ENCODE measurements at places on chromosomes 2 and 18. TPM values are rescaled to one million over a fixed set of nuclear protein-coding genes. Genes with fewer than 3 reads are reported as not detected.

Gene NGEF
- total RNA-seq, result under 0.01 TPM

- DNase-seq, result peak; percentile 99
These were observed 638.0 kb upstream of the ZEB2 start for GRCh38 chr2:145157741-145158591.

GRCh38 chr2:15802657-15803542 lies 137.4 kb upstream of the MYCN start:
- no peak for DNase-seq

Gene ZAP70
- not detected for total RNA-seq

Gene PPP1CB
- 279 TPM for total RNA-seq

Gene CTLA4
- not detected for total RNA-seq

Gene IL36A
- total RNA-seq, result not detected

Gene SAG
- not detected for total RNA-seq

Gene FSIP2
- total RNA-seq, result 0.86 TPM

DNA sequence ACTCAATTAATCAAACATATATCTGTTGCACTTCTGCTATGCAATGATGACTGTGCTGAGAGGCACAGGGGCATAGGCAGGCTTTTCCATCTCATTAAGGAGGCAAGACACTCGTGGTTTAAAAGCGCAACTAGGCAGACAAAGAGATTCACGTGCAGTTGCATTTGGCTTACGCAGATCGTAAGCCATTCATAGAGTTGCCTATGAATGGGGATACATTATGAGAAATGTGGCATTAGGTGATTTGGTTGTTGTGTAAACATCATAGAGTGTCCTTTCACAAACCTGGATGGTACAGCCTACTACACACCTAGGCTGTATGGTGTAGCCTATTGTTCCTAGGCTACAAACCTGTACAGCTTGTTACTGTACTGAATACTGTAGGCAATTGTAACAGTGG lies 284.7 kb downstream of the DCC start:
- DNase-seq, result no peak

Gene RASGRP3
- total RNA-seq, result 12.1 TPM

DNA sequence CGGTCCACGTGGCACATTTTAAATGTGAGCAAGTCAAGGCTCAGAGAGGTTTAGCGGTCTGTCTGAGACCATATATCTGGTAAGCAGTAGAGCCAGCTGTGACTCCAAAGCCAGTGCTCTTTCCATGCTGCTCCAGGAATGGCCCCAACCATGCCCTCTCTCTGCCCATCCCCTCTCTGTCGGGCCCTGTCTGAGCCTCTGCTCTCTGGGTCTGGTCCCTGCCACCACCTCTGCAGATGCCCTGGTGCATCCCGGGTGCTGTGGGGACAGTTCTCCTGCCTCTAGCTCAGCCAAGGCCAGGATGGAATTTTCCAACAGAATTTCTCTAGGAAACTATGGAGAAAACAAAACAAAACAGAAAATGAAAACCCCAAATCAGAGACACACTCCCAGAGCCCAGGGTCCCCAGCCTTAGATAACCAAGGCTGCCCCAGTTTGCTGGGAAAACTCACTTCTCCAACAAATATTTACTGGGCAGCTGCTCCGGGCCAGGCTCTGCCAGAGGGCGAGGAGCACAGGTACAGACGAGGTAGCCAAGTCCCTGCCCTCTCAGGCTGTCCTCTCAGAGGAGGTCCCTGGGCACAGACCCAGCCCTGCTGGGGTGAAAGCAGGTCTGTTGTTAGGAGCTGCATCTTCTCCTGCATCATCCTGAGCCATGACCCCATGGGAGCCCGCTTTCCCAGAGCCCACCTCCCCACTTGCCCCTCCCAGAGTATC lies 9.2 kb downstream of the ADRA2B start:
- DNase-seq, result no peak

GRCh38 chr2:150212722-150213171 lies 274.7 kb downstream of the RND3 start:
- DNase-seq, result peak; percentile 78

- peak; percentile 25 for DNase-seq
These were observed 117.3 kb downstream of the GALR1 start for GRCh38 chr18:77366720-77367641.

DNA sequence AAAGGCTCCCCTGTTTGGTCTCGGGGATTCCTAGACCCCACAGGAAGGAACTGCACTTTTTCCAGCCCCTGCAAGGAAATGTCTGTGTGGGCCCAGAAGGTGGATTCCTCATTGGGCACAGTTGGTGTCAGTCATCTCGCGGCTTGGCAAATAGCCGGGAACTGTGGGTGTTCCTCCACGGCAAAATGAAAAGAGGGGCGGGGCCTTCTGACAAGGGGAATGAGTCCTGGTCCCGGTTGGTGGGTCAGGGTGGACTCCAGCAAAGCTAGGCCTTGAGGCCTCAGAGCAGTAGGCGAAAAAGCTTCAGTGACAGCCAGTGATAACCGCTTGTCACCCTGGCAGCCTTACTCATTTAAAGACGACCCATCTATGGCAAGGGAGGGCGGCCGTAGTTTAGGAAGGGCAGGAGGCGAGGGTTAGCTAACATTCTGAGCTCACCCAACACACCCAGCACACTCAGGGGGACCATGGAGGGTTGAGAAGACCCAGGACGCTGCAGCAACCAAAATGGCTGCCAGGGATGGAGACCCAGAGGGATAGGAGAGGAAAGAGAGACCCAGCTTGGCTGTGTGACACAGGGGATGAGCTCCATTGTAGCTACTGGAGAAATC lies 16.5 kb downstream of the SLC4A3 start:
- DNase-seq, result no peak

- DNase-seq, result peak; percentile 86
These were observed 13.2 kb upstream of the SEH1L start for GRCh38 chr18:12934454-12935071.

GRCh38 chr18:57219964-57220363 lies 73.1 kb downstream of the BOD1L2 start:
- no peak for DNase-seq

DNA sequence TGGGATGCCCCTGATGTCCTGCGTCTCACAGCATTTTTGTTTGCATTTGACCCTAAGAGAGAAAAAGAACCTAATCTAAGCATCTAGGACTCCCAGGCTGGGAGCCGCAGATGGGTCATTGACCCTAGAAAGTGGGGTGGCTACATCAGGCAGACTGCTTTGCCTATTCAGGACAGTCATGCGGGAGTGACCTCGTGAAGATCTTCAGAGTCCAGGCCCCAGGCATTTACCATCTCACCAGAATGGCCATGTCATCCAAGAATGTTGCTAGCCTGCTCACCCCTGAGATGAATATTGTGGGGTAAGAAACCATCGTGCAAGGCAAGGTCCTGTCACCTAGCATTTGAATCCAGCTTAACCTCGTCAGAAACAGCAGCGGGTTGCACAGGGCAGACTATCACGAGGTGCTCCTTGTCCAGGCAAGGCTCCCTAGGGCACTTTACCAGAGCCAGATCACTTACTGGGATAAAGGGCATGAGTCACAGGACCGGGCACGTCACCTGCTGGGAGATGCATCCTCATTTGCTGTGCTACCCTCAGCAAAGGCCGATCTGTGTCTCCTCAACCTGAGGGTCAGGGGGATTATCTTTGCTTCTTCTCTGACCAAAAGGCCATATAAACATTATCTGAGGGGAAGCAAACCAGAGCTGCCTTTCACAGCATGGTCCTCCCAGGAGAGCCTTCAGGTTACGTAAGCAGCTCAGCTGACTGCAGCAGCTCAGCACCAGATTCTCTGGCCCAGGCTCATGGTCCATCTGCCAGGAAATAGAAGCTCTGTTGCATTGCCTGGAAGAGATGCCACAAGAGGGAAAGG lies 162.3 kb downstream of the ACKR3 start:
- peak; percentile 79 for DNase-seq

DNA sequence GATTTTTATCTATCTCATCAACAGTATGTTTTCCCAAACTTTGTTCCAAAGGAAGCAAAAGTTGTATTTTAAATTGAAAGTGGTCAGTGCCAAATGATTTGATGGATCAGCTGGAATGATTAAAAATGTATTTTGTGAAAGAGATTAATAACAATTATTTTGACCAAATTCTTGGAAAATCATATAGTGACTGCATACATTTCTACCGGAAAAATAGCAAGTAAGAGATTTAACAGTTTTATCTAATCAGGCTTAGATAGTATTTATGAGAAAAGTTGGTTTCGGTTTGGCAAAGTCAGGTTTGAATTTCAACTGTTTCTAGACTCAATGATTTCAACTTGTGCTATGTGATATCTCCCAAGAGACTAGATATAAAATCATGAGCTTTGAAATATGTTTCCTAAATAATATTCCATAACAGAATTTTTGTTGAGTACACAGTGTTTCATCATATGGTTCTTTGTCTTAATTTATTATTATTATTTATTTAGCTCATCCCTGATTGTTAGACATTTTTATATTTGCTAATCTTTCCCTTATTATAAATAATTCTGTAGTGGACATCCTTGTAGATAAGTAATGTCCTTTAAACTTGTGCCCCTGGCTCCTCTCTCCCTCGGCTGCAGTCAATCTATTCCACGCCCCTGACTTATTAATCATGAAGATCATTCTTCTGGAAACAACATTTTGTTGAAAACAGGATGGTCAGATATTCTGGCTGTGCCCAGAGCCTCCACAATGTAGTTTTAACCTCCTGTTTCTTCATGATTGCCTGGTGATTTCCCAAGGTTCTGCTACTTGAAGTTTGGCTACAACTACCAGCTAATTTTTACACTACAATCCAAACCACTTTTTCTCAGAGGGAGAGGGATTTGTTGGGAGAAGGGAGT lies 520.7 kb upstream of the TCF4 start:
- peak; percentile 53 for DNase-seq

DNA sequence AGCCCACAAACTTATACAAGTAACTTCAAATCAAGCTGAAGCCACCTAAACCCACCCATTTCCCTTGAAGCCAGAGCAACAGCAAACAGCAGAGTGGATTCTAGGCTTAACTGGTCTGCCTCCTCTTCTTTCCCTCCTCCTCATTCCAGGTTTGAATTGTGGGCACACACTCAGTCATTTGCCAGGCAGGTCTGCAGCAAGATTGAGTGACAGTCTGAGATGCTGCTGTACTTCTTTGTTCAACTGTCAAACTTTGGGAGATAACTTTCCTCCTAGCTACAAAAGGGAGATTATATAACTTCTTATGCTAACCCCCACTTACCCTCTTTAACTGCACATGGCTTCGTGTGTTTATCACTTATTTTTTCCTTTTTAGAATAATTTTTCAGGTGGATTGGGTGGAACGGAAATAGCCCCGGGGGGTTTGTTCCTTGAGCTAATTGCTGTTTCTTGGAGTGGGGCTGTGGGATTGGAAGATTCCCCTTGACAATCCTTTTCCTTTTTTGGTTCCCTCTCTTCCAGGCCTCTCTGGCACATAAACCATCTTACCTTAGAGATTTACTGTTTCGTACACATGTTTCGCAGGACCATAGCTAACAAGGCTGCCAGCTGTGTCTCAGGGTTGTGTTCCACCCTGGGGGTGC lies 55.0 kb downstream of the RNF144A start:
- DNase-seq, result no peak

DNA sequence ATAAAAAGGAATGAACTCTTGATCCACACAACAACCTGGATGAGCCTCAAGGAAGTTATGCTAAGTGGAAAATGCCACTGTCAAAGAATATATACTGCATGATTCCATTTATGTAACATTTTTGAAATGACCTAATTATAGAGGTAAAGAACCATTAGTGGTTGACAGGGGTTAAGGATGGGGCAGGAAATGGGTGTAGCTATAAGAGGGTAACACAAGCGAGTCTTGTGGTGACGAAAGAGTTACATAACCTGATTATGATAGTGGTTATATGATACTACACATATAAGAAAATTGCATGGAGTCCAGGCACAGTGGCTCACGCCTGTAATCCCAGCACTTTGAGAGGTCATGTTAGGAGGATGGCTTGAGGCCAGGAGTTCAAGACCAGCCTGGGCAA lies 346.6 kb upstream of the PKDCC start:
- no peak for DNase-seq

- no peak for DNase-seq
These were observed 46.5 kb downstream of the KCNIP3 start for GRCh38 chr2:95343429-95344214.

GRCh38 chr2:202019689-202020450 lies 13.8 kb upstream of the FZD7 start:
- peak; percentile 52 for DNase-seq

Gene DYNAP
- not detected for total RNA-seq

DNA sequence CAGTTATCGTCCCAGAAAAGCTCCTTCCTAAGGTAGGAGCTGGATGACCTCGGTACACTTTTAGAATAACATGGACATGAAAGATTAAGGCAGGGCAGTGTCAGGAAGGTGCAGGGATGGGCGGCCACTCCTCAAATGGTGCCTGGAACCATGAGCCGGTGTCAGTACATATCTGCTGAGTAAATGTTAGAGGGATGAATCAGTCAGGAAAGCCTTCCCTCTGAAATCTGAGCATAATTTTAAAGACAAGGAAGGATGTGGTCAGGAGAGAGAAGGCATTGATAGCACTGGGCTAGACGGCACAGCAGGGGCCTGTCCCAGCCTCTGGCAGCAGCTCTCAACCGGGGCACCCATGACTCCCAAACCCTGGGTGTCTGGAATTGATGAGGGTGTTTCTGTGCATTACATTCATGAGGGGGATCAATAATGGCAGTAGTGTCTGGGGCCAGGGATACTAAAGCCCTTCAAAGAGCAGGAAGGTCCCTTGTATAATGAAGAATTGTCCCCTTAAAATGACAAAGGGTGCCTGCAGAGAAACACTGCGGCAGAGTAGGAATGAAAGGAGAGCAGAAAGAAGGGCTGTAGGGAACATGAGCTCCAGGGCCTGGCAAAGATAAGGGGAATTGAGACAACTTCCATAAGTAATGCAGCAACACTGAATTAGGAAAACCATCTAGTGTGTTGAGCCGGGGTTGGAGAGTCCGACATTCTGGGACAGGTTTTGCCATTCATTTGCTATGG lies 162.3 kb upstream of the REV1 start:
- DNase-seq, result no peak

GRCh38 chr2:133240491-133241223 lies 327.6 kb downstream of the NCKAP5 start:
- DNase-seq, result no peak

Gene CYP20A1
- 30.0 TPM for total RNA-seq

GRCh38 chr2:34604164-34604563 lies 1005.1 kb upstream of the FAM98A start:
- DNase-seq, result no peak

- DNase-seq, result no peak
These were observed 11.4 kb upstream of the SLC35F6 start for GRCh38 chr2:26752656-26753055.

GRCh38 chr2:152171718-152172117 lies 3.8 kb downstream of the STAM2 start:
- DNase-seq, result peak; percentile 38

DNA sequence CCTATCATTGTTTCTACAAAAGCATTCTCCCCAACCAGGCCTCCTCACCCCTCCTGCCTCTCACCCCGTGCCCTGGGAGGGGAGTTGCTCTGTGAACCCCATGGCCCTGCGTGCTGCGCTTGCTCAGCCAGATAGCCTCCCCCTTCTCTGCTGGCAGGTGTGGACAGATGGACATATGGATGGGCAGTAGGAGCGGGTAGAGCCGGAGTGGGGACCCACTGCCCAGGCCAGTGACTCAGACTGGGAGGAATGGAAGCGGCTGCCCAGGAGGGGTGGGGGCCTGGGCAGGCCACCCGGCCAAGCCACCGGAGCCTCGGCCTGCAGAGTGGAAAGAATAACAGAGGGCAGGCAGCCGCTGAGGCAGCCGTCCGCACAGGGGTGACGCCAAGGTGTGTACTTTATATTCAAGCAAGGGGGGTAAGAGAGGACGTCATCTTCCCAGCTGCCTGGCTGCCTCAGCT lies 8.7 kb downstream of the CYP26B1 start:
- DNase-seq, result no peak

GRCh38 chr2:187075671-187076070 lies 226.7 kb upstream of the ZSWIM2 start:
- no peak for DNase-seq

Gene IGFBP5
- total RNA-seq, result 754 TPM

Data from fibroblast of villous mesenchyme (primary cell).